Activated naive CD4-positive, alpha-beta T cell treated with anti-CD3 and anti-CD28 coated beads, Interleukin-2, amount 10 ng/mL, durations not matched to agents 7 days and 5 days (primary cell): ENCODE measurements at places on chromosomes 11 and 22.

GRCh38 chr22:46292173-46292572, 4.5 kb upstream of the GTSE1 start:
- DNase-seq = no peak

DNA sequence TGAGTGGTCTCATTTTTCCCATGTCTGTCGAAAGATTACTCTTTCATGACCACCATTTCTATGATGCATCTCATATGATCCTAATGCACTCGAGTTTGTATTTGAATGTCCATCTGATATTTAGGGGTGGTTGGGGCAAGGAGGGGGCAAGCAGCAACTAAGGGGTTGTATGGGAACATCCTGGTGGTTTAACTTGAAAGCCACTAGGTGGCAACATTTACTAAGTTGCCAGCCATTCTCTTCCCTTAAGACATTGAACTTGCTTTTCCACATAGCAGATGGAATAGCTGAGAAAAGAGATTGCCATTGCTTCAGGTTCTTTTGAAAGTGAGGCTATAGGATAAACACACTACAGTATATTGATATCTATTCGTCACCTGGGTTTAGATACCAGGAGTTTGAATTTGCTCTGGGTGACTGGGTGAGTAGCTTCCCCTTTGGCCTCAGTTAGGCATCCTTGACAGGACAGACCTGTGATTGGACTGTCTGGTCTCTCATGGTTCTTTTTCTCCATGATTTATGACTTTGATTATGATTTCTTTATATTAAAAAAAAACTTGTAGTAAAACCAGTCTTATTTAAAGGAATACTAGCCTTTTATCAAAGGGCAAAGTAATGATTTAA, 32.4 kb downstream of the NF2 start:
- no peak for DNase-seq

- DNase-seq = no peak
These were observed 52.4 kb downstream of the GRIK4 start for GRCh38 chr11:120563703-120564572.

DNA sequence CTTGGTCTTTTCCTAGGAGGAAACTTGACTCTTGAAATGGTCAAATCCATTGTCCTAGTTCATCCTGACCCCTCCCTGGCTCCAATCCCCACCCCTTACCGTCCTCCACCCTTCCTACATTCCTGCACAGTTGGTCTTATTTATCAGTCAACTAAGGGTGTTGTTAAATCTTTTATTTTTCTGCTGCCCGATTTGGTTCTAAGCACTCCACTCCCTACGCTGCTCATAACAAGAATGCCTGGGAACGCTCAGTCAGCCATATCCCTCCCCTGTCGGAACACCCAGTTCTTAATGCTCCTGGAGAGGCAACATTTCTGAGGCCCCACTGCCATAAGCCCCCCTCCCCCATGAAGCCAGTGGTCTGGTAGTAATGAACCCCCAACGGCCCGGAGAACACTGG, 9.7 kb downstream of the EHF start:
- no peak for DNase-seq

DNA sequence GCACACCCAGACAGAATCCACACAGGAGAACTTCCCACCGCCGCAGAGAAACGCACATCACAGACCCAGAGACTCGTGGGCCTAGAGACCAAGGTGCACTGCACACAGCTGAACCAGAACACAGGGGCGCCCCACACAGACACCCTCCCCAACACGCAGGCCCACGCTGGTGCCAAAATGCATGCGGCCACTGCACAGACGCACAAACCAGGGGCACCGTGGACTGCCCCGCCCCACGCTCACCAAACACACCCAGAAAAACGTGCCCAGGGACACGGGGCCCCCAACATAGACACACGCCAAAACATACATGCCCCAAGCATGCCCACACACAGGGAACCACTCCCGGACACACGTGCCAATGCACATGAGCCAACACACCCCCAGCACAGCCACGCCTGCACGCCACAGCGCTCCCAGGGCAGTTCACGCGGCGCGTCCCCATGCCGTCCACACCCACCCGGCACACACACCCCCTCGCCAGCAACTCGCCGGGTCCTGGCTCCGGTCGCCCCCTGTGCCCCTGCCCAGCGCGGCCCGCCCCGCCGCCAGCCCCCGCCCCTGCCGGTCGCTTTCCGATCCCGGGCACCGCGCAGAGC, 7.8 kb downstream of the ELFN2 start:
- DNase-seq = no peak

DNA sequence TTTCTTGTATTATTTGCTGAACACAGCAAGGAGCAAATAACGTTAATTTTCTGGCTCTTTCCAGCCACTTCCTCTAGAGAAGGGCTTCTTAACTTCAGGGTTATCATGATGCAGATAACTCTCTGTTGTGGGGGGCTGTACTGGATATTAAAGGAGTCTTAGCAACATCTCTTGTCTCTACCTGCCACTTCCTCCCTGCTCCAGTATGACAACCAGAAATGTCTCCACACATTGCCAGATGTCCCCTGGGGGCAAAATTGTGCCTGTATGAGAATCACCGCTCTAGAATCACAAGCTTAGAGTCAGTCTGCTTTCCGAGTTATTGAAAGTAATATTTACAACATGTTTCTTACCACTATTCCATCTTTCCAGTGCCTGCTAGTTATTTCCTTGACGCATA, 6.8 kb downstream of the JRKL start:
- no peak for DNase-seq

DNA sequence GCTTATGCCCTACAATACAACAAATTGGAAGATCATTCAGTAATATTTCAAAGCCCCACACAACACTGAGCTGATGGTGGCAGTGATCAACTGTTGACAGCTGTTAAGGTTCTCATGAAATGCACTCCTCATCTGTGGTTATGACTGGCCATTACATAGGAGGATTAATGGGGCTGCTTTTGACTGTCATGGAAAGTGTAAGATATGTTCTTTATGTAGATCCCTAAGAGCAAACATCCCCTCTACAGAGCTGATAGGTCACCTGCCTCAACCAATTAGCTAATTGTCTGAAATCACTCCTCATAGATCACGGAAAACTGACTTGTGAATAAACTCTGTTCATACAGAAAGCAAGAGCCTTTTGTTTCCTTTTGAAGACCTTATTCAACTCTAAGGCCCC, 78.1 kb downstream of the GAB2 start:
- no peak for DNase-seq

GRCh38 chr11:7569044-7569443, 55.2 kb downstream of the PPFIBP2 start:
- DNase-seq = no peak

GRCh38 chr22:47698906-47699305, 936.5 kb downstream of the TBC1D22A start:
- DNase-seq = no peak

GRCh38 chr11:60925868-60926267, 1.6 kb downstream of the TMEM132A start:
- no peak for DNase-seq

DNA sequence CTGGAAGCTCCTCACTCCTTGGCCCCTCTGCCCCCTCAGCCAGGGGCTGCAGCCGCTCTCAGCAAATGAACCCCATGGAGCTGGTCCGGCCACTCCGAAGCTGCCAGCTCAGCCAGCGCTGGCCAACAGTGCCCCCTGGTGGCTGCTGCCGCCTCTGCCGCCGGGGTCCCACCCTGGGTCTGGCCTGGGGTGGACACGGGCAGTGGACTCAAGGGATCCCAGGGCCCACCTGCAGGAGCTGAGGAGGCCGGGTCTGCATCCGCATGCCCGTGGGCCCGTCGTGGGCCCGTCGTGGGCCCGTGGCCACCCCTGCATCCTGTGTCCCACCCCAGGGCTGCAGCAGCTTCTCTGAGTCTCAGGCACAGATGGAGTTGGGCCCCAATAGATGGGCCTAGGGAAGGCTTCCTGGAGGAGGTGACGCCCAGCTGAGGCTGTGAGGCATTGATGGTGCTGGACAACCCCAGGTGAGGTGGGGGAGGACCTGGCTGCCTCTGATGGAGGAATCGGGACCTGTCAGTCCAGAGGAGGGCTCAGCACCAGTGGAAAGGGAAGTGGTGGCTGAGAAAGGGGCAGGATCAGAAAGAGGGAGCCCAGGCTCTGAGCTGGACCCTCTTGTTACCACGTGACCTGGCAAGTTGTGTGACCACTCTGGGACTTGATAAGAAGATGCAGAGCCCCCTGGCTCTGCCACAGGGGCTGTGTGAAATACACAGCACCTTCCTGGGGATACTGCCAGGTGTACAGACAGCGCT, 522.3 kb downstream of the BRD1 start:
- DNase-seq = peak; percentile 67
